ENCODE measurements at places on chromosomes 6 and 20.
A peak's percentile ranks its signal among the peaks of the same experiment; 100 is the strongest.

DNA sequence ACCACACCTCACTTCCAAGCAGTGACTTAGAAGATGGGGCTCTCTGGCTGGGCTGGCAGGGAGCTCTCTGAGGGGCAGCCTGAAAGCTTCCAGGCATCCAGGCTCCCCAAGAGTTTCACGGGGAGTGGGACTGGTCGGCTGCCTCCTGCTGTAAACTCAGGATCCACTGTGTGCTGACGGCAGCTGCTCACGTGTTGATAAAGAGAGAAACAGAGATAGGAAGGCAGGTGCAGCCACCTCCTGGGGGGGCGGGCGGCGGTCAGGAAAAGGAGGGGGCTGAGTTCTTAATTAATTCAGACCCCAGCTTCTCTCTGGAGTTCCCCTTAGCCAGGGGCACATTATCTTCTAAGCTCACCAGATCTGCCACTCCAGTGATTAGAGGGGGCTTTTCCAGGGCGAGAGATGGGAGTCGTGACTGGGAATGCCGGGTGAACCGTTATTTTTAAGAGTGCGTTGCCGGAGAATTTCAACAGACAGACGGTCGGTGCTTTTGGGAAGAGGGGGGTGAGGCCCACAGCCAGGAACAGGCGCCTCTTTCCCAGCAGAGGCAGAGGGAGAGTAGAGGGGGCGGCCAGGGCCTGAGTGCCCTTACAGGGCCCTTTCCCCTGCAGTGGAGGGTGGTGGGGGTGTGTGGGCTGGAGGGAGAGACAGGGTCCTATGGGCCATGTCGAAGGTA lies 70.9 kb downstream of the CD40 start:
- DNase-seq, result no peak

DNA sequence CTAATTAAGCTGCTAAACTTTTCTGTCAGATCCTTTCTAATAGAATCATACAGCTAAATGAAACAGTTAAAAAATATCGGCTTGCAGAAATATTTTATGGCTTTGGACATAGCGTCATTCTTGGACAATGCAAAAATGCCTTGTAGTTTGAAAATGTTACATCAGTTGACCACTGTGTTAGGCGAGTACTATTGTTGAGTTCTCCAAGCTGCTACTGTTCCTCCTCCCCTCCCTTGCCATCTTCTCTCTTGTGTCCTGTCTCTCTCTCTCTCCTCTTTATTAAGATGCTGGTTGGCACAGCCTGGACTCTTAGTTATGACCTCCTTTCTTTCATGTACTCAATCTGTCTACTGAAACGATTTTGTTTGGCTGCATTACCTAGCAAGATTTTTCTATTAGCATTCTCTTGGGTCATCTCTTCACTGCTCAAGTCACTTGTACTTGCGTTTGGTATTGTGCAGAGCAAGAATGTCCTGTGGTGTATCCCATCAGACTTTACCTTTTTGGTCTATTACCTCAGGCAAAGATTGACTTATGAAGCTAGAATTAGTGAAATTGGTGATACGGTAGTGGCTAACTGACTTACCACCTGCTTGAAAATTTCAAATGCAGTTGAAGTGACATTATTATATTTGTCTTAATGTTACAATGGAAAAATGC lies 127.9 kb downstream of the FARS2 start:
- DNase-seq, result no peak

DNA sequence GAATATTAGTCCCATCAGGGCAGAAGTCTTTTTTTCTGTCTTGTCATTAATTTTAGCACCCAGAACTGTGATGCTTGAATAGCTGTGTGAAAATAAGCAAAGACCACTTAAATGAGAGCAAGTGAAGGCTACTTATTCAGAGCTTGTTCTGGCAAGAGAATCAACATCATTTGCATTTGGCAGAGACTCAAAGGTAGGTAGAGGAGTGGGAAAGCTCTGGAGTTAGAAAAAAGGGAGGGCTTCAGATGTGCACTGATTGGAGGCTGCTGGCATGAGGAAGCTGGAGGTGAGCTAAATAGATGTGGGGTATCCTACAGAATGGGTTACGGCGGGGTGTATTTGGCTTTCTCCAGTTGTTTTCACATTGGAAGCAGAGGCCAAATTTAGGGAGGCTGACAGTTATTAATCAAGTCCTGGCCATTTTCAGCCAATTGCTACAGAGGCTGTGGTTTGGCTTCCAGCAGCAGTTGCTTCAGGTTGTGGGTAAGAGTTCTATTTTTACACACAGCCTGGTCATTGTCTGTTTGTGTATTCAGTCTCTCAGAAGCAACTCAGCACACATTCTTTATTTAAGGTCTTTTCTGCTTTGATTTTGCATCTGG lies 254.3 kb downstream of the BTBD3 start:
- peak; percentile 31 for DNase-seq

DNA sequence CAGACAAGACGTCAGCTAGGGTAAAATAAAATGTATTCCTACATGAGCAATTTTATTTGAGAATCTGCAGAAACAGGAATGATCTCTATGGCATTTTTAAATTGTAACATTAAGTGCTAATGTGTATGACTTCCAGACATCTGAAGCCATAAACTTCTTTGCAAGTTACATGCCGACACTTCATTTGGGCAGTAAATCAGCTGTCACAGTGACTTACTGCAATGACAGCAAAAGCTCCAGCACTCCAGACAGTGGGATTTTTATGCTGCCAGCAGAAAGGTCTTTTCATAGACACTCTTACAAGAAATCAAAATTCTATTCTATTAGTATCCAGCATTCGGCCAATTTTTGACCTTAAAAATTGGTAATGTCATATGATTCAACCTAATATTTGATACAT lies 156.3 kb upstream of the SNX9 start:
- no peak for DNase-seq

DNA sequence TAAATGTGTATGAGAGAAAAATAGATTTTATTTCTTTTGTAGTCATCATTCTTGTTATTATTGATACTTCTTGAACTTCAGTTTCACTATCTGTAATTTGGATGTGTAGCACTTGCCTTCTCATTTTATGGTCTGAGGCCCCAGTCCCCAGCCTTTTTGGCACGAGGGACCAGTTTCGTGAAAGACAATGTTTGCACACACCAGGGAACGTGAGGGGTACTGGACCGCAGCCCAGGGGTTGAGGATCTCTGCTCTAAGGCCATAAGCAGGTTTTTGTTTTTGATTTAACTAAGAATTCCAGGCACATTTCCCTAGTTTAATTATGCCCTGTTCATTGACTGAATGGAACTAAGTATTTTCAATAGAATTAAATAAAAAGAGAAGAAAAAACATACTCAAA lies 261.5 kb downstream of the BMP2 start:
- DNase-seq, result no peak

GRCh38 chr6:158627168-158627939 lies 17.2 kb downstream of the DYNLT1 start:
- DNase-seq, result no peak

DNA sequence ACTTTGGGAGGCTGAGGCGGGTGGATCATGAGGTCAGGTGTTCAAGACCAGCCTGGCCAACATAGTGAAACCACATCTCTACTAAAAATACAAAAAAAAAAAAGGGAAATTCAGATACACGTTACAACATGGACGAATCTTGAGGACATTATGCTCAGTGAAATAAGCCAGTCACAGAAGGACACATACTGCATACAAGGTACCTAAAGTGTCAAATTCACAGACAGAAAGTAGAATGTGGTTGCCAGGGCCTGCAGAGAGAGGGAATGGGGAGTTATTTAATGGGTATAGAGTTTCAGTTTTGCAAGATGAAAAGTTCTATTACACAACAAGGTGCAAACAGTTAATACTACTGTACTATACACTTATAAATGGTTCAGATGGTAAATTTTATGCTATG lies 75.1 kb downstream of the SNX5 start:
- DNase-seq, result no peak

DNA sequence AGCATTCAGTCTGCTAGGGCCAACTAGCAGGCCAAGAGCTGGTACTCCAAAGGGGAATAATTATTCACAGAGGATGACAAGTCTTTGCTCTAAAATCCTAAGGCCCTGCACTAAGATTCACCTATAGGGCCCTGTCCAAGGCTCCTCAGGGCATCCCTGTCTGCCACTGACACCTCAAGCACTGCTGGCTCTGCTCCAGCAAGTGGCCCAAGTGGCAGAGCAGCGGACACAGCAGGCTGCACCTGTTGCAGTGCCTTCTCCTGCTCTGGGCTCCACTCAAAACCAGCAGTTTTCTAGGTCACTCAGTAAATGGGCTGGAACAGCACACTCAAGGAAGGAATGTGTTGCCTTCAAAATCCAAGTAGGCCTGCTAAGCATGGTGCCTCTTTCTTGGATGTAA lies 36.4 kb upstream of the SMOC2 start:
- DNase-seq, result no peak

DNA sequence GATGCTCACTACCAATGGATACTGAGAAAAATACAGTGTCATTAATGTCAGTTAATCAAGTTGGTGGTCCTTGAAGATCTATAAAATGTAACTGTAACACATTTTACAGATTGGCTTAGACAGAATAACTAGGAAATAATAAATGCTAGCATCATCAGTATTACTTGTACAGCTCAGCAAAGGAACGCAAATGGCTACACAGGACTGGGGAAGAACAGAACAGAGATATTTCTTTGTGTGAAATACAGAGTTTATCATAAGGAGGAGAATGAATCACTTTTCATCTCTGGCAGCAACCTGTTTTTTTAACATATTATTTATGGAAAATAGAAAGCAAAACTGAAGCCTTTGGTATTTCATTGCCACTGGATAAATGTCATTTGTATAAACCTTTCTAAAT lies 8.2 kb upstream of the QKI start:
- no peak for DNase-seq

DNA sequence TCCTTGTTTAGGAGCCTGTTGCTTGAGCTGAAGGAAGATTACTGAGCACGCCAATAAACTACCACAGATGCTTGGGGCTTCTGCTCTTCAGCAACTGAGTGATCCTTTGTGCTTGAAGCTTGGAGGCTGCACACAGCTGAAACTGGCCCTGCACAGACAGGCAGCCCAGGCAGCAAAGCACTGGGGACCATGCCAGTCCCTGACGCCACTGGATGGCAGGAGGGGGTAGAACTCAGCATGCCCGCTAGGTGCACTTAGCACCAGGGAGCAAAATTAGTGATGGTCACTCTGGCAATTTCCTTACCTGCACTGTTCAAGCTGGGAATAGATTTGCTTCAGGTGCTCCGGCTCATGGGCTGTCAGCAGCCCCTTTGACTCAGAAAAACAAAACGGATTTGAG lies 91.5 kb downstream of the FAM50B start:
- no peak for DNase-seq

DNA sequence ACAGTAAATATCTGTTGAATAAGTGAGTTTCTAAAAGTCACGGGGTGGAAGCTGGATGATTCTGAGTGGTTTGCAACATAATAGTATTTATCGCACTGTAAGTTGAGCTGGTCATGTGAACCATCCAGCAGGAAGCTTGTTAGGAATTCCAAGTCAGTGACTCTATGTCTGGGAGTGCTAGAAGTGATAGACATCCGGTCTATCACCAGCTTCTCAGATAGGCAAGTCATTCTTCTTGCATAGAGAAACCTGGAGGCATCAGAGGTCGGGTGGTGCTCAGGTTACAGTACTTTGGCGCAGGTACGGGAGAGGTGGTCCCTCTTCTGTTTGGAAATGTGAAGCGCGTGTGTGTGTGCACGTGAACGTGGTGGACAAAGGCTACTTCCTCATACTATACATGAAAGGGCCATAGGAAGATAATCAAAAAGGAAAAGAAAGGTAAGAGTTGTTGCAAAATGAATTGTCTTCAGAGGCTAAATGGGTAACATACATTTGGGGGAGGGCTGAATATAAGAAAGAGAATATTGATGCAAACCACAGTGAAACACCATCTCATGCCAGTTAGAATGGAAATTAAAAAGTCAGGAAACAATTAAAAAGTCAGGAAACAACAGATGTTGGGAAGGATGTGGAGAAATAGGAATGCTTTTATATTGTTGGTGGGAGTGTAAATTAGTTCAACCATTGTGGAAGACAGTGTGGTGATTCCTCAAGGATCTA lies 299.3 kb upstream of the ZFP64 start:
- peak; percentile 18 for DNase-seq

DNA sequence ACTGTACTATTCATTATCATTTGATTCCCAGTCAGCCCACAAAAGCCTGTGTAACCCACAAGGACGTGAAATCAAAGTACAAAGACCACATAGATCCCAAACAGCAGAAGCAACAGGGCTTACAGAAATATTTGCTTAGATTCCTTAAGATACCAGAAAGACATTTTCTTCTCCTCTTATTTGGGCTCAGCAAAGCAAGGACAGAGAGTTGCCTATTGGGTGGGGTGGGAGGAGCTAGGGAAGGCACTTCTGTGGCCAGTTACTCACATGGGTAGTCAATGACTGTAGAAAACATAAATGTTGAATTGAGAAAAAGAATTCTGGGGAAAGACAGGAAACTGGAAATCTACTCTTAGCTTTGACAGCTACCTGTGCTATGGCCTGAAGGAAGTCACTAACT lies 19.8 kb downstream of the PDE7B start:
- DNase-seq, result no peak

- peak; percentile 31 for DNase-seq
Measured at GRCh38 chr20:33933469-33933909, 60.2 kb upstream of the RALY start.

DNA sequence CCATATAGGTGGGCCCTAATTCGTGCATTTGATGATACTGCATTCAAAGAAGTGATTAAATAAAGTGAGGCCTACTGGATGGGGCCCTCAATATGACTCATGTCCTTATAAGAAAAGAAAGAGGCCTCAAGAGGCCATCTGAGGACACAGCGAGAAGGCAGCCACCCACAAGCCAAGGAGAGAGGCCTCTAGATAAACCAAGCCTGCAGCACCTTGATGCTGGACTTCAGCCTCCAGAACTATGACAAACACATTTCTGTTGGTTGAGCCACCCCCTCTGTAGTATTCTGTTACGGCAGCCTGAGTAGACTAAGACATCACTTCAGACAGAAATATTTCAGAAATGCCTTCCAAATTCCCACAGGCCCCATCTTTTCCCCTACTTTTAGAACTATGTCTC lies 82.5 kb upstream of the PLEKHG1 start:
- DNase-seq, result no peak

DNA sequence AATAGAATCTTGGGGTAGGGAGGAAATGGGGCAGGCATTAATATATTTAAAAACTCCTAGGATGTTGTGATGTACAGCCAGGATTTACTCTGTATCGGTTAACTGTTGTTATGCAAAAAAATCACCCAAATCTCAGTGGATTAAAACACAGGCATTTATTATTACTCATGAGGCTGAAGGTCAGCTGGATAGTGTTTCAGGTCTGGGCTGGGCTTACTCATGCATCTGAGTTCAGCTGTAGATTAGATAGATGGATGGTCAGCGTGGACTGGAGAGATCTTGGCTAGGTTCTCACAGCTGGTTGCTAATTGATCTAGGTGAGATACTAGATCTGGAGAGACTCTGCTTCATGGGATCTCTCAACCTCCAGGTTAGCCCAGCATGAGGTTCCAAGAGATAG lies 131.4 kb downstream of the BTBD3 start:
- no peak for DNase-seq

GRCh38 chr6:18412644-18413043 lies 25.5 kb downstream of the RNF144B start:
- no peak for DNase-seq

- DNase-seq, result no peak
Measured at GRCh38 chr6:150492507-150492906, 107.2 kb upstream of the PLEKHG1 start.

Measured in AG09319 (cell line).